GM12892 (cell line): ENCODE measurements at places on chromosomes 2 and 18.

DNA sequence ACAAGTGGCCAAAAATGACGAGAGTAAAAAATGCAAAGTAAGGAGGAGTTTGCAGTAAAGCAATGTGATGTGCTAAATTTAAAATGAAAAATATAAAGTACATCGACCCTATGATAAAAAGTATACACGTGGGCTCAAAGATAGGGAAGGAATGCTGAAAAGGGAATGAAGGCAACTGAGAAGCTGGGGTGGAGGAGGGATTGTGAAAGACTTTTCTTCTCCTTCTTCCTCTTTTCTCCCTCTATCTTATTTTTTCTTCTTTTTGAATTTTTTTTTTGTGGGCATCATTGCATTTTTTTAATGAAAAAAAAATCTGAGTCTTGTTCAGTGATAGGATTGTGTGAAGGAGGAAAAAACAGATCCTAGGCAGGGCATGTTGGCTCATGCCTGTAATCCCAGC lies 57.6 kb upstream of the STK17B start:
- DNase-seq: no peak

DNA sequence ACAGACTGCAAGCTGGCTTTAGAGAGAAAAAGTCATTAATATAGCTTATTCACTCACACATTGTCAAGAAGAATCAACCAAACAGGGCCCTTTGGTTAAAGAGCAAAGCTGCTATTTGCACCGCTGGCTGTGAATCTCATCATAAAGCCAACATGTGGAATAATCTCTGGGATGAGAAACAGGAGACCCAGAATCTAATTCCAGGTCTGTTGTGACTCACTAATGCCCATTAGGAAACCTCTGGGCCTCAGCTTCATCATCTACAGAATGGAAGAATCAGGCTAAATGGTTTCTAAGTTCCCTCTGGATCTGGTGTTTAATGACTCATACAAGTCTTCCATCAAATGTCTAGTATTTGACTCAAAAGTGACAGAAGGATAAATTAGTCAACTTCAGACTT lies 591.7 kb upstream of the DDX18 start:
- DNase-seq: no peak

DNA sequence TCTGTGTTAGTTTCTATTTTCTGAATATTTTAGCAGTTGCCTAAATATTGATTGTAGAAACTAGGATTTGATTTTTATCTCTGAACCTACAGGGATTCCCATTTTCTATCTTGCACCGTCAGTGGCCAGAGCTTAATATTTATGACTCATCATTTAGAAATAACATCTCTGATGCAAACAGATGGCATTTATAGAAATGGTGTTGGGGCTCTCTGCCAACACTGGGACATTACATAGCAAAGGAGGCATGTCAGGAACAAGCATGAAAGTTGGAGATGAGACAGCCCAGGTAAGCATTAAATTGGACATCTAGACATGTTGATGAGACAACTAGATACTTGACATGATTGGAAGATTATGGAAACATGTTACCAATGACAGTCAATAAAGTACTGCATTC lies 165.3 kb upstream of the SYT4 start:
- no peak for DNase-seq

DNA sequence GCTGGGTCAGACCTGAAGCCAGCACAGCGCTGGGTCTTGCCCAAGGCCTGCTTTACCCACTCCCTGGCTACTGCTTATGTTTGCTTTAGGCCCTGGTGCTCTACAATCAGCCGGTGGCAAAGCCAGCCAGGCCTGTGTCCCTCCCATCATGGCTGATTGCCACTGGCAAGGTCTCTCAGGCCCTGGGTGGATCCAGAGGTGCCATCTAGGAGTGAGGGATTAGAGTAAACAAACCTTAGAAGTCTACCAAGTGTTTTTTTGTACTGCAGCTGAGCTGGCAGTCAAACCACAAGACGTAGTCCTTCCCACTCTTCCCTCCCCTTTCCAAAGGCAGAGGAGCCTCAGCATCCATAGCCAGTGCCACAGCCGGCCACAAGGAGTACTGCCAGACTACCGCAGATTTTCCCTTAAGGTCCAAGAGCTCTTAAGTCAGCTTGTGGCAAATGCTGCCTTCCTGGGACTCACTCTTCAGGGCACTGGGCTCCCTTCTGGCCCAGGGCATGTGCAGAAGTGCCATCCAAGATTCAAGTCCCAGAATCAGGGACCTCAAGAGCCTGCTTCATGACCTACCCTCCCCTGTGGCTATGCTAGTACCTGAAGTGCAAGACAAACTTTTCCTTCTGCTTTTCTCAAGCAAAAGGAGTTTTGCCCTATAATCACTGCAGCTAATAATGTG lies 20.0 kb downstream of the IL1RL2 start:
- no peak for DNase-seq

GRCh38 chr2:115549611-115550130 lies 1107.2 kb downstream of the DPP10 start:
- DNase-seq: no peak

DNA sequence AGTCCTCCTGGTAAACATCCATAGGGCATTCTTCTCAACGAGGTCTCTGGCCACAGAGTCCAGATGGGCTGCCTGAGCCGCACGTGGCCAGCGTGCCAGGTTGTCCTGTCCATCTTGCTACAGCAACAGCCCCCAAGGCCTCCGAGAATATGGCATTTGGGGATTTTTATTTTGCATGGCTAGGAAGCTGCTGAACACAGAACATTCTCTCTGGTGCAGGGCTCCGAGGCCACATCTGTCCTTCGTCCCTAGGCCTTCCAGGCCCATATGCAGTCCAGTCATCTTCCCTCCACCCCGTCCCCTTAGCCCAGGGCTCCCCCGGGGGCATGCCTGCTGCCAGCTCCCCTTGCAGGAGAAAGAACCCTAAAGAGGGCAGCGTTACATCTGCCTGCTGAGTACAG lies 2.3 kb downstream of the HDAC4 start:
- no peak for DNase-seq

DNA sequence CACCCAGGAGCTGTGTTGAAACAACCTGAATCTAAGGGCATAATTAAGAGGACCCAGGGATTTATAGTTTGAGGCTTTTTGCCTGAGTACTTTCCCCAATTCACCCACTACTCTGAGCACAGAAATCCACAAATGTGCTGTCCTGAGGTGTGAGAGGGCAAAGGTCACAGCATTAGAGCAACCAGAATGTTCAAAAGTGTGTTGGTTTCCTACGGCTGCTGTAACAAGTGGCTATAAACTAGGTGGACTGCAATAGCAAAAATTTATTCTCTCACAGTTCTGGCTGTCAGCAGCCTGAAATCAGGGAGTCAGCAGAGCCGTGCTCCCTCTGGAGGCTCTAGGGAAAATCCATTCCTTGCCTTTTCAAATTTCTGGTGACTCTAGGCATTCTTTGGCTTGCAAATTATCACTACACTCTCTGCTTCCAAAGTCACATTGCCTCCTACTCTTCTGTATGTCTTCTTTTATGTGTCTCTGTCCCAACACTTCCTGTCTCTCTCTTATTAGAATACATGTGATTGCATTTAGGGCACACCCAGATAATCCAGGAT lies 91.4 kb upstream of the TACR1 start:
- DNase-seq: no peak

- DNase-seq: peak; percentile 29
Observed at GRCh38 chr2:181457741-181458425, 697 bp downstream of the ITGA4 start.

DNA sequence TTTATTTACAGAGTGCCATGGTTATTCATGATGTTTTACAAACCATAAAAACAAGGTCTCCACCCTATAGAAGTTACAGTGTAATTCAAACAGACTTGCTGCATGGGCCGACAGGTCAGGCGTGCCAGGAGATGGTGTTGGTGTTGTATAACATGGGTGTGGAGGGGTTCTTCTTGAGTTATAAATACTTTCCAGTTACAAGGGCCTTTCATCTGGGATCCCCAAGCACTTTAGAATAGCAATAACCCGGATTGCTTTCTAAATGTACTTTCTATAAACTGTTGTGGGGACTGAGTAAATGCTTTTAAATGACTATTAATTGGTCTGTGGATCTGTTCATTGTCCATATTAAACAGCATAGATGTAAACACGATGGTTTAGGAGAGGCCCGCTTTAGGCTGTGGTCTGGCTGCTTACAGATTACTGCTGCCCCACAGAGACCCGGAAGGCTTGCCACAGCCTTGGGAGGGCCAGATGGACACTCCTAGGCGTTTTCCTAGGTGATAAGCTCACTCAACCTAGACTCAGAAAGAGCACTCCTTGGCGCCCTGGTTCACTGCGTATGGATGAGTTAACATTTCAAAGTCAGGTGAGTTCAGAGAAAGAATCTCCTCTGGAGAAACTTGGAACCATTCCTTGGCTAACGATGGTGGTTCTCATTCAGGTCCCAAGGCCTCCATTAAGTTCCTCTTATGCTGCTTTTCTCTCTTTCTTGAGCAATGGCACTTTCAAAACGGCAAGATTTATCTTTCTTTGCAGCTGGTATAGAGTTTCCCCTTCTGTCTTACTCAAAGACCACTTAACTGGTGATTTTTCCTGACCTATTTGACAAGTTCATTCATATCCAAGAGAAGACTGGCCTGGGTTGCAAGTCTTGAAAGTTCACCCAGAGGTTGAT lies 3.6 kb upstream of the KIAA2012 start:
- DNase-seq: no peak
